Kidney capillary endothelial cell (primary cell): ENCODE measurements at places on chromosomes 11 and 22.

- no peak for DNase-seq
Observed at GRCh38 chr11:109707411-109707810, 285.4 kb downstream of the C11orf87 start.

GRCh38 chr11:134181707-134182106 is 42.1 kb downstream of the NCAPD3 start:
- DNase-seq, result no peak

- DNase-seq, result no peak
Observed at GRCh38 chr11:10401696-10402392, 53.2 kb upstream of the AMPD3 start.

- DNase-seq, result peak; percentile 50
Observed at GRCh38 chr11:2269601-2270321, 627 bp downstream of the ASCL2 start.

DNA sequence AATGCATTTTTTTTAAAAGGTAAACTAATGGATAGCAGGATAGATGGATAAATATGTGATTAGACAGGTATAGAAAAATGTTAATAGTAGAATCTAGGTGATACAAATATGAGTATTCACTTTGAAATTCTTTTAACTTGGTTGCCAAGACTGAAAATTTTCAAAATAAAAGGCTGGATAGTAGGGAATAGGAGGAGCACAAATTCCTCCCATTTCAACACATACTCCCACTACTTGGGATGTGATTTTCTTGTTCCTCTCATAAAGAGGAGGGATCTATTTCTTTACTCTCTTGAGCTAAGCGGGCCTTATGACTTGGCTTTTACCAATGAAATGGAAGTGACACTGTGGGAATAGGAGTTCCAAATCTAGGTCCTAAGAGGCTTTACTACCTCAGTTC is 35.9 kb downstream of the PIK3C2A start:
- DNase-seq, result no peak

GRCh38 chr11:124724979-124725718 is 14.6 kb upstream of the NRGN start:
- peak; percentile 76 for DNase-seq

- DNase-seq, result no peak
Observed at GRCh38 chr22:50723991-50724390, 14.0 kb upstream of the ACR start.

GRCh38 chr22:23357053-23357452 is 176.7 kb downstream of the BCR start:
- DNase-seq, result peak; percentile 6

DNA sequence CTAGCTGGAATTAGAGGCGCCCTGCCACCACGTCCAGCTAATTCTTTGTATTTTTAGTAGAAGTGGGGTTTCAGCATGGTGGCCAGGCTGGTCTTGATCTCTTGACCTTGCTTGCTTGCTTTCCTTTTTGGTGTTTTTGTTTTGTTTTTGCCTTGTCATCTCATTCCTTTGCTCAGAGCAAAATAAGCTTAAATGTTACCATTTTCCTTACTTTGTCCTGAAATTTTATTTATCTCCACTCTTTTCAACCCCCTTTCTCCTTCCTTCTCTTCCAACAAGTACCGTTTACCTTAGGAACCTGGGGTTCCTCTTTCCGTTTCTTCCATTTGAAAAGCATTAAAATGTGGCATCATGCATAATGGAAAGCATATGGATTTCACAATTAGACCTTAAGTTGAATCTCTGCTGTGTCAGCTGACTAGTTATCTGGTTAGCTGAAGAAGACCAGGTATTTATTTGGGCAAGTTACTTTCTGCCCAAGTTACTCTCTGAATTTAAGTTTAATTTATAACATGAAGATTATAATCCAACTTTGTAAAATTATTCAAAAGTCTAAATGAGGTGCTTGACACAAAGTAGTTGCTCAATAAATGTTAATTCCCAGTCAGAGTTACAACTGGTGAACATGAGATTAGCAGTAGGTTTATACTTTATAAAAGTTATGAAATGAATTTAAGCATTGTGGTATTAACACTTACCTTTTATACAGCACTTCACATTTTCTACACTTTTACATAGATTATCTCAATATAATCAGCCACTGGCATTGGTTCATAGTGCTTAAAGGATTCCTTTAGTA is 69.7 kb downstream of the PRMT3 start:
- no peak for DNase-seq

DNA sequence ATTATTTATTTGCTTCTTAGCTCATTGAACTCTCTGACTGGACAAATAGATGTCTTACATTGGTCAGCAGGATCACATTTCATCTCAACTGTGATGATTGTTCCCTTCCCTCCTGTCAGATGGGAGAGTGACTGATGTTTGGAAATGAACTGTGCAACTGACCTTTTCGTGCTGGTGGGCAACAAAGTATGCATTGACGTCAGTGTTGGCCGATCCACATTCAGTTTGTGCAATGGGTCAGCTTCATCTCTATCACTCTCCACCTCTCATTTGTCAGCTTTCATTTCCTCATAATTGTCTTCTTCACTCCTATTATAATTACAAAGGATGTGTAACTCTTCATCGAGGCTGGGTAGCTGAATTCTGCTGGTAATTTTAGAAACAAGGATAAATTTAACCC is 71.3 kb downstream of the PPP2R1B start:
- peak; percentile 5 for DNase-seq

GRCh38 chr11:46238078-46238966 is 39.1 kb upstream of the CREB3L1 start:
- peak; percentile 51 for DNase-seq

DNA sequence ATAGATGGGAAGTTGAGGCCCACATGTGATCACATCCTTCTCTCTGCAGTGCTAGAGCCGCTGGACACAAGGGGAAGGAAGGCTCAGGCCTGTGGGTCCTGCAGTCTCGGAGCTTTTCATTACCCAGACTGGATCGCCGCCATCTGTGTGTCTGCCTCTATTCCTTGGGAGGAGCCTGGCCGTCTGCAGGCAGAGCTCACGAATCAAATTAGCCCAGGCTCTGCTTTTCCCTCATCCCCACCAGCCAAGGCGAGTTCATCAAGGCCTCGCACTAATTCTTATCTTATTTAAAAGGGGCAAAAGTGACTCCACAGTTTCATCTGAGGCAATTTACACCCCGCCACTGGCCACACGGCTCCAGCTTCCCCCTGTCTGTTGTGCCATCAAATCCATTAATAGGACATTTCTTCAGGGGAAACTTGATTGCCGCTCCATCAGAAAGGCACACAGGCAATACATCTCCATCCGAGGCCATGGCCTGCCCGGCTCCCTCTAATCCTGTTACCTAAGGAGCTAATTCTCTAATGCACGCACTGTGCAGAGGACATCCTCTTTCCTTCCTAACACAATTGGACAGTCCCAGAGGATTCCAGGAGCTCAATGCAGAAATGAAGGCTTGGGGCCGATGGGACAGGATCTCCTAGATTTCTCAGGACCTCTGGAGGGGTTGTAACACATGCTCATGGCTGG is 3.3 kb upstream of the HTR3A start:
- no peak for DNase-seq

DNA sequence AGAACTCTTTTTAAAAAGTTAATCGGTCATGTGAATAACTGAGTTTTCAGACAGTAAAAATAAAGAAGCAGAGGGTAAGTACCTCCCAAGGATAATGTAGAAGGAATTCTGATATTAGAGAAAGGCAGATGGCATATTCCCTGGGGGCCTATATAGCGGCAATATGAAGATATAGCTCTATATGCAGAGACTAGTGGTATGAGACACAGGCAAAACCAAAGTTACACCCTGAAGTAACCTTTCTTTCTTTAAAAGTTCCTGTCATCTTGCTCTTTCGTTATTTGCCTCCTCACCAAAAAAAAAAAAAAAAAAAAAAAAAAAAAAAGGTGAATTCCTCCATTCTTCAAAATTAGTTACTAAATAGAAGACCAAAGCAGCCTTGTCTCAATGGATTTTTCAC is 76.2 kb upstream of the ARHGAP32 start:
- DNase-seq, result no peak

DNA sequence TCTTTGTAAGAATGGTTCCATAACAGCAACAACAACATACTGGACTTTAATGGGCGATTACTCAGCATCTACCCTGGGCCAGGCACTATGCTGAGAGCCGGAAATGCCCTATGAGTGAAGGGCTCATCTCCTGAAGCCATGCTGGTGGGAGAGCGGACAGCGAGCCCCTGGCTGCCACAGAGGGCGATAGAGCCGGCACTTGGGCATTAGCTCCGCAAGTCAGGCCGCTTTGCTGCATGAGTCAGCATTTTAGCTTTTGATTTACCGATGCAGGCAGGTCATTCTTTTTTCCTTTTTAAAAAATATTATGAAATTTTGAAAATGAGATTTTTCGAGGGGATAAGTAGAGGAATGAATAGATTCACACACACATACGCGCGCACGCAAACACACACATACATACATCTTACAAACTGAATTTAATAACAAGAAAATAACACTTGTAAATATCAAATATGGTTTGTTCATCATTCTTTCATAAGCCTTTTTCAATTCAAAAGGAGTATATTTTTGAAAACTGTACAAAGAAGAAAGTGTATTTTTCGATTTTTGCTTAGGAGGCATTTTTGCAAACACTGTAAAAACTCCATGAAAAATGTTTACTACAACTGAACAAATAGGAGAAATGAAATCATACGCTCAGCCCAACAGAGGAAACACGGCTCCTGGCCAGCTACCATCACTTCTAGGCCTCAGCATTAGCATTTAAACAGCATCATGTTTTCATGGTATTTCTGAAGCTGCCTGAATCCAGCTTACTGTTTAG is 667.3 kb downstream of the OPCML start:
- DNase-seq, result no peak

GRCh38 chr11:18669219-18669596 is 29.4 kb upstream of the TMEM86A start:
- no peak for DNase-seq

- peak; percentile 57 for DNase-seq
Observed at GRCh38 chr11:106482917-106483785, 405.7 kb downstream of the AASDHPPT start.

DNA sequence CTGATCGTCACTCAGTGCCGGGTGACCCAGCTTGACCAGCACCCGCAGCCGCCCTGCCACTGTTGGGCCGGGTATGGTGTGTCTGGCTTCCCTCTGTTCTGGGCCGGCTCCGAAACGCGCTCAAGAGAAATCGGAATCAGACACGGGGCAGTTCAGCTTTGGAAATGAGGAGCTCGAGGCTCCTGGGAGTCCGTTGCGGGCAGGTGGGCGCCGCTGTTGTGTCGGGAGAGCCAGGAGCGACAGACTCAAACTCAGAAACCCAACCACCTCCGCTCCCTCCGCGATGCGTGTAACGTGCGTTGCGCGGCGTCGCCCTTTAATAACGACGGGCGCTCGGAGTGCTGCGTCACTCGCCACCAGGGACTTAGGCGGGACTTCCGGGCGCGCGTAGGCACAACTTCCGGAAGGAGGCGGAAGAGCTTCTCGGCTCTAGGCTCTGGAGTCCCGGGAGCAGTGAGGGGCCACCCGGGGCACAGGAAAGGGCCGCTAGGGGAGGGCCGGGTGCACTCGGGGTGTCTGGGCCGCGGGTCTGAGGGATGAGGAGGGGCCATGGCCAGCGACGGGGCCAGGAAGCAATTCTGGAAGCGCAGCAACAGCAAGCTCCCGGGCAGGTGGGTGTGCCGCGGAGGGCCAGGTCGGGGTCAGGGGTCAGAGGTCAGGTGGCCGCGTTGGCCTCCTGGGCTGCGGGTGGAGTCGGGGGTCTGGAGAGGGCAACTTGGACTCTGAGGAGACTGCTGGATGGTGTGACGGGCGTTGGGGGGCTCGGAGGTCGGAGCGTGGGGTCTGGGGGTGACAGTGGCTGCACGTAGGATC is at the start of gene TBC1D22A:
TBC1D22A (plus strand) TSS at position 413 of the 813 bp plus-strand sequence; CDS start at position 550, 137 bp downstream.
- DNase-seq, result peak; percentile 90

DNA sequence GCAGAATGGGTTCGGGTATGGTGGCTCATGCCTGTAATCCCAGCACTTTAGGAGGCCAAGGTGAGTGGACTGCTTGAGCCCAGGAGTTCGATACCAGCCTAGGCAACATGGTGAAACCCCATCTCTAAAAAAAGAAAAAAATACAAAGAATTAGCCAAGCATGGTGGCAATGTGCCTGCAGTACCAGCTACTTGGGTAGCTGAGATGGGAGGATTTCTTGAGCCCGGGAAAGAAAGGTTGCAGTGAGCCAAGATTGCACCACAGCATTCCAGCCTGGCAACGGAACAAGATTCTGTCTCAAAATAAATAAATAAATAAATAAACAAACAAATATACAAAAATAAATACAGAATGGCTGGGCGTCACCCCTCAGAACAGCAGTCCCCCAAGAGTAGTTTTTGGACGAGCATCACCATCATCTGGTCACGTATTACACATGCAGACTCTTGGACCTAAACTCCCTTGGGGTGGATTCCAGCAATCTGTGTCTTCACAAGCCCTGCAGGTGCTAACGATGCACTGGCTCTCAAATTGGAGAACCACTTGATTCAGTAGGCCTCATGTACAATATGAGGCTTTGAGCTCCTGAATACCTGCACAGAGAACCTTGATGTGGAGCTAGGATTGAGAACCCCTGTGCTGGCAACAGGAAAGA is 33.5 kb downstream of the CLMP start:
- no peak for DNase-seq

DNA sequence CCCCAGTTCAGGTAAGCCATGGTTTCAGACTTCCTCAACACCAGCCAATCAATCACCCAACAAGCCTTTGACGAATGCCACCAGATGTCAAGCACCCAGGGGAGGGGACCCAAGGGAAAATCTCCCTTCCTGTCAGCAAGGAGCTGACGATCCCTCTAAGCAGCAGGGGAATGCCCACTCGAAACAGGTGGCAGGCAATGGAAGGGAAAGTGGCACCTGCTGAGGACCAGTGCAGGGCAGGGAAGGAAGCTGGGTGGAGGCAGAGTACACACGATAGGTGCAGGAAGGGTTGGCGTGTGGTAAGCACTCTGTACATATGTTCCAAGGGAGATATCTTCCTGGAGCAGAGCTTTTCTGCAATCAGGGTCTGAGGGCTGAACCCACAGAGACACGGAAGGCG is 11.7 kb upstream of the CREB3L1 start:
- no peak for DNase-seq

DNA sequence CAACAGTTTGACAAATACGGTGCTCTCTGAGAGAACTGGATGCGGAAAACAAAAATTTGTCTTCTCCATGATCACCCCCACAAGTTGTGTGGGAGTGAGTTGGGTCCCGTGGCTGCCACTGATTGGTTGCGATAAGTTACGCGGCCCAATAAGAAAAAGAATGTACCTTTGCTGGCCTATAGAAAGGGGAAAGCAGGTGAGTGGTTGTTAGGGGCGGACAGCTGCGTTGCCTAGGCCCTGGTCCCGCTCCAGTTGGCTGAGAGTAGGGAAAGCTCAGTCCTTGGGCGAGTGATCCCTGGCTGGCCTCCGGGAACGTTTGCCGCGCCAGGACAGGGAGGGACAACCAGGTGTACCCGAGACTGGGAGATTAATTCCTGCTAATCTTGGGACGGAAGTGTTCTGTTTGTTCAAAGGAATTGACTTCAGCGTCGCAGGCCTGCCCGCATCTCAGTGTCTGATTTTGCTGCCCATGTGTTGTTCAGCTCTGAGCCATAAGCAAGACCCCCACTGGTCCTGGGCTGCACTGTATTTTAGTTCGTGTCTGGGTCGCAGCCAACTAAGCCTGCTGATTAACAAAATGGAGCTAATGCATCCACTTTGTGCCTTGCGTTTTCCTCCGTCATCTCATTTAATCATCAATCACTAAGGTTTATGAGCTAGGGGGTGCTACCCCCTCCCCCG is 773 bp upstream of the SYVN1 start:
- DNase-seq, result peak; percentile 97
